H9 (cell line): ENCODE measurements at places on chromosomes 13 and 19.

- DNase-seq = no peak
Observed at GRCh38 chr19:1938071-1938470, 2.9 kb upstream of the CSNK1G2 start.

- no peak for DNase-seq
Observed at GRCh38 chr19:18503971-18504885, 17.6 kb downstream of the ELL start.

GRCh38 chr13:76797361-76797760 is 88.8 kb downstream of the KCTD12 start:
- no peak for DNase-seq

DNA sequence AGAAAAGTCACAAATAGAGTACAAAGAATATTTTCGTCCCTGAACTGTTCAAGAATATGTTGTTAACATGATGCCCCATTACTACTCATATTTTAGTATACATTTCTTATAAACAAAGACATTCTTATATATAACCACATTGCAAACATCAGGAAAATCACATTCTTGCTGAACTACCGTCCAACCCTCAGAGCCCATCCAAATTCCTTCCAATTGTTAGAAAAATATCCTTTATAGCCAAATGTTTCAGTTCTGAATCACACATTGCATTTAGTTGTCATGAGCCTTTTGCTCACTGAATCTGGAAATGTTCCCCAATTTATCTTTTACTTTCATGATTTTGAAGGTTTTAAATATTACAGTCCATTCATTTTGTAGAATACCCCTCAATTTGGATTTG is 467.8 kb upstream of the ARGLU1 start:
- no peak for DNase-seq

DNA sequence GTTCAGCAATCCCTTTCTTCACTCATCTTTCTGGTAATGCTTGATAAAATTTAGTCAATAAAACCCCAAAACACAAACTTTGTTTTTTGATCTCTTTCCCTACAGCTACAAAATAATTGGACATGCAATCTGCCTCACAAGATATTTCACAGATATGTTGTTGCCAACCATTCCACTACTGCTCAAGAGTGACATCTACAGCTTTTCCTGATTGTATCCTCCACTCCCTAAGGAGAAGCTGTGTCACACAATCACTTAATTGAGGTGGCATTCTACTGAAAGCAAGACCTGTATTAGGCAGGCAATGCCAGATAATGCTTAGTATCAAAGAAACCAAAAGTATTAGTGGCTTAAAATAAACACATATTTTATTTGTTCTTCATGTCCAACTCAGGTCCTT is 1646.2 kb upstream of the SPRY2 start:
- no peak for DNase-seq

GRCh38 chr13:30832845-30833332 is 73.2 kb upstream of the MEDAG start:
- DNase-seq = peak; percentile 47

DNA sequence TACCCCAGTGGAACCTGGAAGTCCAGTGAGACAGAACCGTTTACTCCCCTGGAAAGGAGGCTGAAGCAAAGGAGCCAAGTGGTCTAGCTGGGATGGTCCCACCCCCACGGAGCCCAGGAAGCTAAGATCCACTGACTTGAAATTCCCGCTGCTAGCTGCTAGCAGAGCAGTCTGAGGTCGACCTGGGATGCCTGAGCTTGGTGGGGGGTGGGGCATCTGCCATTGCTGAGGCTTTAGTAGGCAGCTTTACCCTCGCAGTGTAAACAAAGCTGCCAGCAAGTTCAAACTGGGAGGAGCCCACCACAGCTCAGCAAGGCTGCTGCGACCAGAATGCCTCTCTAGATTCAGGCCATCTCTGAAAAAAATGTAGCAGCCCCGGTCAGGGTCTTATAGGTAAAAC is 437.0 kb downstream of the SUCLA2 start:
- peak; percentile 69 for DNase-seq

DNA sequence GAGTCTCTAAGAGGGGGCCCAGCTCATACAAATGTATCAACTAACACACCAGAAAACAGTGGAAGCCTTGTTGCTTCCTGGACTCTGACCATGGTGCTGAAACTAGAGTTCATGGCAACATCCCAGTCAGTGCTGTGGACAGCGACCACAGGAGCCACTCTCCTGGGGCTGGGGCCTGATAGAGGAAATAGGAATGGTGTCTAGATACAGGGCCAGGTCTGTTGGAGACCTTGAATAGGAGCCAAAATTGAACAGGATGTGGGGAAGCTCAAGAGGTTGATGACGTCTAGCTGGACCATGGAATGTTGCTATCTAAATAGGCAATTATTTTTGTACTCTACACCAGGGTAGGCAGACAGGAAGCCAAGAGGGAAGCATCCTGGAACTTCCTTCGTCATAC is 21.7 kb downstream of the LILRB4 start:
- DNase-seq = no peak

DNA sequence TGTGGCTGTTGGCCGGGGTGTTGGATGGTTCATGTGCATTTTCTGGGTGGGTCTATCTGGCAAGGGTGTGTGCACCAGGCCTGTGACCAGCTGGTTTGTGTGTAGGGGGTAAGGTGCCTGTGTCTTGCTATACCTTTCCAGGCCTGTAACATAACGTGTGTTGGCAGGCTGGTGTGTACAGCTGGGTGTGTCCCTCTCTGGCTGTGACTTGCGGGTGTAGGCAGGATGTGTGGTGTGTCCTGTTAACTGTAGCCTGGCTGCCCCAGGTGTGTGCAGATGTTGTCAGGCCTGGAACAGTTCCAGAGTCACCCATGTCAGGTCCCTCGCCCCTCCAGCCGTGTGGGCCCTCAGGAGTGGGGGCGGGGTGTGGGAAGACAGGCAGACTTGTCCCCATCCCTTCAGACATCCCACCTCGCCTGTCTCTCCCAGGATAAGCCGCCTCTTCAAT is 9.8 kb downstream of the KCTD15 start:
- no peak for DNase-seq

DNA sequence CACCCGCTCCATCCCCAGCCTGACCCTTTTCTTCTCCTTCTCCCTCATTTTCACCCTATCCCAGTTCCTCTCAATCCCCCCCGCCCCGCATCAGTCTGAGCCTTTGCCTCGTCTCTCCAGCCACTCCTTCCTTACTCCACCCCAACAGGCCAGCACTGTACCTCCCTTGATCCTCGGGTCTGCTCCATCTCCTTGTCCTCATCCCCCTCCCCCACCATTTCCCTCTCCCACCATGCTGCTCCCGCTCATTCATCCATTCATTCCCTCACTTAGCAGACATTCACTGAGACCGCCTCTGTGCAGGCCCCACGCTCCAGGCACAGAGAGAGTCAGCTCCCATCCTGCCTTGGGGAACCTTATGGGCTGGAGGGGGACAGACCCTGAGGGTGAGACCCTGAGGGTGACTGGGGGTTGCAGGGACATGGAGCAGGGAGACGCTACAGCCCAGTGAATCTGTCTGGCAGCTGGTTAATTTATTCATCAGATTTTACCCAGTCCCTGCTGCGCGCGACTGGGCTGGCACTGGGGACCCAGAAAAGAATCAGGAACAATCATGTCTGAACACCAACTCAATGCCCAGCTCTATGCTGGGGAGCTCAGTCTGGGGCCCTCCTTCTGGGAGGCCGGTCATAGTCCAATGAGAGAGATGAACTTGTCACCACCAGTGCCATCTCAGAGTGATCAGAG is 881 bp downstream of the ARHGAP33 start:
- no peak for DNase-seq

- peak; percentile 83 for DNase-seq
Observed at GRCh38 chr19:49114630-49115363, 627 bp downstream of the LIN7B start.

DNA sequence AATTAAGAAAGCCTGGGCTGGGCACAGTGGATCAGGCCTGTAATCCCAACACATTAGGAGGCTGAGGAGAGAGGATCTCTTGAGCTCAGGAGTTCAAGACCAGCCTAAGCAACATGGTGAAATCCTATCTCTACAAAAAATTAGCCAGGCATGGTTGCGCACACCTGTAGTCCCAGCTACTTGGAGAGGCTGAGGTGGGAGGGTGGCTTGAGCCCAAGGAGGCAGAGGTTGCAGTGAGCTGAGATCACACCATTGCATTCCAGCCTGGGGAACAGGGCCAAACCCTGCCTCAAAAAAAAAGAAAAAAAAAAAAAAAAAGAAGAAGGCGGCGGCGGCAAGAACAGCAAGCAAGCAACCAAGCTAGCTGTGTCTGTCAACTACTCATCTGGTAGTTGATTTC is 26.7 kb downstream of the TSC22D1 start:
- DNase-seq = no peak

DNA sequence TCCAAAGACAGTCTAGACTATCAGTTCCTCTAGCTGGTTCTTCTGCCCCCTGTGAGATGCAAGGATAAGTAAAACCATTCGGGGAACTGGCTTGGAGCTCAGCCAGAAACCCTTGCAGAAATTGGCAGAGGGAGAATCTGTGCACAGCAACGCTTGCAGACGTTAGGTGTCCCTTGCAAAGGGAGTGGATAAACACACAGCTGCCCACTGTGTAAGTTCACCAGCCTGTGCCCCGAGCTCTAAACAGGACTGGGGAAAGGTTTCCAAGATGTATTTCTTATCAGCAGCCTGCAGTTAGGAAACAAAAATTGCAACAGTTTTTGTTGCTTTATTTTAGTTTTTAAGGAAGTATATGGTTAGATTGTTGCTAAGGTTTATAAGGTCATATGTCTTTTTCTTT is 19.0 kb upstream of the ADGRE1 start:
- no peak for DNase-seq

- DNase-seq = no peak
Observed at GRCh38 chr19:14440049-14440448, 6.9 kb downstream of the PKN1 start.

GRCh38 chr13:95893861-95894260 is 159.3 kb downstream of the UGGT2 start:
- DNase-seq = no peak

GRCh38 chr19:35458731-35459391 is 10.8 kb downstream of the FFAR2 start:
- no peak for DNase-seq

GRCh38 chr19:35995048-35995993 is at the start of gene SDHAF1:
TSS of gene SDHAF1 (plus strand) at chr19:35995188. CDS start at chr19:35995275, 87 bp downstream.
- DNase-seq = peak; percentile 96

DNA sequence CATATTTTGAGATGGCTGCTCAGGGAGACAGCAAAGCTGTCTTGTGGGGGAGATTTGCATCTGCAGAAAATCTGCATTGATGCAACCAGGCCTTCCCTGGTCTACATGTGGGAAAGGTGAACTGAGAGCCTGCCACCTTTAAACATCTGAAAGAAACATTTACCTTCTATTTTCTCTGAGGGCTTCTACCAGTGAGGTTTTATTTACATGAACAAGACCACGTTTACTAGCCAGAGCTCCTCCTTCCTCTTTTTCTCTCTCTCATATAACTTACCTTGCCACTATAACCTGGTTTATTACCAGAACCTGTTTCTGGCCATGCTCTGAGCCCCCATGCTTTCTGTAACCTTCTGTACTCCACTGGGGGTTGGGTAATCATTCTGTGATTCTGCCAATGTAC is 14.4 kb upstream of the RUBCNL start:
- no peak for DNase-seq

- peak; percentile 19 for DNase-seq
Observed at GRCh38 chr13:111657013-111657412, 336.6 kb downstream of the TEX29 start.

- DNase-seq = peak; percentile 67
Observed at GRCh38 chr19:57664269-57665127, 4.2 kb upstream of the ZSCAN4 start.

GRCh38 chr19:4229179-4229931 is at the start of gene EBI3:
TSS of gene EBI3 (plus strand) at chr19:4229523. CDS start at chr19:4229551, 28 bp downstream.
- DNase-seq = peak; percentile 54

DNA sequence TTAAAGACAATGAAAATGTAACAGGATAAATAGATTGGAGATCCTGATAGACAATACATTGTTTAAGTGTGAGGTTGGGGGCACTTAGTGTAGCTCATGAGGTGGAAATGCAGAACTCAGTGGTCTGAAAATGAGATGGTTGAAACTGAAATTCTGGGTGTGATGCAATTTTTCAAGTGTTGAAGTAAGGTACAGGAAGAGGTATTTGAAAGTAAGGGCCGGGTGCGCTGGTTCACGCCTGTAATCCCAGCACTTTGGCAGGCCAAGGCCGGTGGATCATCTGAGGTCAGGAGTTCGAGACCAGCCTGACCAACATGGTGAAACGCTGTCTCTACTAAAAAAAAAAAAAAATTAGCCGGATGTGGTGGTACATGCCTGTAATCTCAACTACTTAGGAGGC is 113.0 kb downstream of the UFM1 start:
- DNase-seq = no peak

- DNase-seq = no peak
Observed at GRCh38 chr13:78185700-78186099, 267.1 kb upstream of the EDNRB start.

DNA sequence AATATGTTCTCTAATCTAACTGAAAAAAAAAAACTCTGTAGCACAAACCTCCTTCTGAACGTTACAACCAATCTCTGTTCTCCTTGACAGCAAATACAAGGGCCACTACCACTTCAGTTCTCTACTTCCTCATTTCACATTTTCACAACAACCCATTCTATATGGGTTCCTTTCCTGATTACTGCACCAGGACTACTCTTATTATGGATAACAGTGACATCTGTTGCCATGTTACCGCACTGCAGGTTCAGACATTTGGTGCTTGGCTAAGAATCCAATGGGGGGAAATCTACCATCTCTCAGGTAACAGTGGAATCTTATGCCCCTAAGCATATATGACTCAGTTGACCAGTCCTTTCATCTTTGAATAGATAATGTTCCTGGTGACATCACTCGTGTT is 11.6 kb upstream of the FPR3 start:
- no peak for DNase-seq

DNA sequence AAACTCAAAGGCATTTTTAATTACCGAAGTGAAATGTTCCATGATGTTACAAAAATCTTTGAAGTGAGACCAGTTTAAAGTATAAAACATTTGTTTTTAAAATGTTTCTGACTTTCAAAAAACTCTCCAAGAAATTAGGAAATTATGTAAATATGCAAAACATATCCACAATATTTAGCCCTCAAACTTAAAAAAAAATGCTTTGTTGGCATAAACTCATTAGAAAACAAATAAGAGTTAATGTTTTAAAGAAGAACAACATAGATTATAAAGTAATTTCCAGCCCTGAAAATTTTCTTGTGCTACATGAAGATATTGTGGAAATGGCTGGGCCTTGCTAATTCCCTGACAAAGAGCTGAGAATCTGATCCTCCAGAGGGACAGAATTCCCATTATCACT is 199.7 kb upstream of the STARD13 start:
- no peak for DNase-seq

GRCh38 chr13:91017031-91017668 is 330.3 kb upstream of the MIR17HG start:
- peak; percentile 62 for DNase-seq

- DNase-seq = no peak
Observed at GRCh38 chr13:44232774-44233173, 140.8 kb upstream of the SERP2 start.
